ENCODE measurements at places on chromosomes 4 and X.

- DNase-seq, result no peak
These were observed 230.7 kb upstream of the STK26 start for GRCh38 chrX:131792356-131792749.

- no peak for DNase-seq
These were observed 275.5 kb downstream of the RAB28 start for GRCh38 chr4:13208558-13209193.

DNA sequence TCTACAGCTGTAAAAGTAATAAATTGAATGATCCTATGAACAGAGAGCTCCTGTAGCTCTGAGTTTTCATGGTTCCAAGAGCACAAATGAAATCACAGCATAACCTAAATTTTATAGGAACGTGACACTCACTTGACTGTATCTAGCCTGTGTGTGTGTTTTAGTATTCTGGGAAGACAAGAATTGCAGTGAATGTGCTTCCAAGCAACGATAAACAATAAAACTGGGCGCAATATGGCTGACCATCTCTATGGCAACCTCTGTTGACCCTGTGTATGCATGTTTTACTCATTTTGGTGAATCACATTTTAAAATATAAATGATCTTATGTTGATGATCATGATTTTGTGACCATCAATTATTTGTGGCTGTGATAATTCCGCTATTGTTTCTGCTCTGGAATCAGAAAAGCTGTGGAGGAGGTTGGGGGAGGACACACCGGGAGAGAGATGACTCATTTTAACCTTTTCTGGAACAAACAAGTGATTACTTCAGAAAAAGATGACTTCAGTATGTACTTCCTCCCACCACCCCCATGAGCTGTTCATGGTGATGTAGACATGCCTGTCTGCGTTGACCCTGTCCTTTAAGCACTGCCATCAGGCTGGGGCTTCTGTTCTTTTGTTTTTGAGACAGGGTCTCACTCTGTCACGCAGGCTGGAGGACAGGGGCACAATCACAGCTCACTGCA, 31.8 kb downstream of the USP11 start:
- DNase-seq, result no peak

DNA sequence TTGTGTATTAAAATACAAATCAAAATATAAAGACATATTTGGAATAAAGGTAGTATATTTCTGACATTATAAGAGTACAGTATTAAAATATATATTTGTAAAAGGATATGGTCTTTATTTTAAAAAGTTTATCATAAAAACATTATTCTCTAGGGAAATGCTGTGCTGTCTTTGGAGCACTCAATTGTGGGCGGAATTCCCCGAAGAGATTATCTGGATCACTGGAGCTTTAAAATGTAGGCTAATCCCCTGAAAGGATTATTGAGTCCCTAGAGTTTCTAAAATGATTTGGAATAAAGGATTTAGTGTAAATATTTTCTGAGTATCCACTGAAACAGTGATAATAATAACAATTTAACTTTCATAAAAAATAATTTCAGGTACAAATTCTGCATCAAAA, 1239.4 kb downstream of the TECRL start:
- DNase-seq, result no peak

- DNase-seq, result no peak
These were observed 234.2 kb downstream of the UNC5C start for GRCh38 chr4:95314573-95314972.

Data from iPS DF 6.9 (cell line).